ENCODE measurements at places on chromosomes 13 and 19.
A peak's percentile ranks its signal among the peaks of the same experiment; 100 is the strongest.

- no peak for DNase-seq
Measured at GRCh38 chr13:90806016-90806615, 541.4 kb upstream of the MIR17HG start.

DNA sequence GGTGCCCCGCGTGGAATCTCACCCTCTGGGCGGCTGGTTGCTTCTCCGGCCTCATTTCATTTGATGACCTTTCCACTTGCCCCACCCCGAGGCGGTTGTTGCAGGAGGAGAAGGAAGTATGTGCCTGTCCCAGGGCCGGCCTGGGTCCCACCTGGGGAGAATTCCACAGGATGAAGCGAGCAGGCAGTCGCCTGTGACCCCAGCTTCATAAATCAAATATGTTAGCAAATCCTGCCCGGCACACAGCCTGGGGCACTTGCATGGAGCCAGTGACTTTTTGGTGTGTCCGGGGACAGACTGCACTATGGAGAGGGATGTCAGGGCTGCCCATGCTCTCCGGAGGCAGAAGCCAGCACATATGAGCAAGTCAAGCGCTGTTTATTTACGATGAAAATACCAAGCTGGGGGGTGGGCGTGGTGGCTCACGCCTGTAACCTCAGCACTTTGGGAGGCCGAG, 19.7 kb upstream of the ZBTB7A start:
- no peak for DNase-seq

GRCh38 chr19:47381653-47382279, 32.7 kb downstream of the DHX34 start:
- DNase-seq = no peak

GRCh38 chr19:5891938-5892771, 11.4 kb downstream of the NDUFA11 start:
- no peak for DNase-seq

- DNase-seq = peak; percentile 20
Measured at GRCh38 chr13:63124863-63125262, 1709.2 kb upstream of the PCDH20 start.
